ENCODE measurements at places on chromosomes 3 and 15. TPM values are rescaled to one million over a fixed set of nuclear protein-coding genes. Genes with fewer than 3 reads are reported as not detected.

Gene BTD
- 24.5 TPM for polyA plus RNA-seq

Gene VGLL3
- polyA plus RNA-seq, result 7.7 TPM

GRCh38 chr3:58994746-58995330, 55.0 kb downstream of the CFAP20DC start:
- no peak overlapping the region for H3K4me3 ChIP-seq
- no peaks in the 10 kb centered on the region for H3K27me3 ChIP-seq
- no peak overlapping the region for H3K27ac ChIP-seq
- H3K4me1 ChIP-seq, result peaks cover 2% of the 10 kb centered on the region

- H3K27ac ChIP-seq, result no peak overlapping the region
- no peak overlapping the region for H3K4me3 ChIP-seq
- H3K36me3 ChIP-seq, result no peaks in the 10 kb centered on the region
- H3K27me3 ChIP-seq, result no peaks in the 10 kb centered on the region
Observed at GRCh38 chr3:190972840-190973270, 110.4 kb upstream of the GMNC start.

Gene GHSR
- not detected for polyA plus RNA-seq

DNA sequence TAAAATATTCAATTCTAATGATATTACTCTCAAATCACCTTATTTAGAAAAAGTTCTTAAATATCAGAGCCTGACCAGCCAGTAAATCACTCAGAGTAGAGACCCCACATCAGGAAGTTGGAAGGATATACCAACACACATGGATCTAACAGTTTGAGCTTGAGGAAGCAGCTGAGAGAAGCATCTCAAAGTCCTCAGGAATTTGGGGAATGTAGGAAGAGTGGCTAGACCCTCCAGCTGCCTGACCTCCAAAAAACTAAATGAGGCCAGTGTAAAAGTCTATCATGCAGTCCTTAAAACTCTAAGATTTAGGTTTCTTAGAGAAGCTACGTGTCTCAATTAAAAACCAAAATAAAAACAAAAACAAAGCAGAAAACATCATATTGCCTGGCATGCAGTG, 55.4 kb downstream of the SETD2 start:
- H3K4me3 ChIP-seq, result no peak overlapping the region
- no peak for DNase-seq
- H3K4me1 ChIP-seq, result peaks cover 2% of the 10 kb centered on the region
- no peaks in the 10 kb centered on the region for H3K36me3 ChIP-seq

GRCh38 chr15:99845009-99845408, 111.8 kb upstream of the LYSMD4 start:
- no peaks in the 10 kb centered on the region for H3K4me1 ChIP-seq
- H3K27ac ChIP-seq, result no peak overlapping the region
- no peaks in the 10 kb centered on the region for H3K36me3 ChIP-seq
- no peaks in the 10 kb centered on the region for H3K27me3 ChIP-seq
- DNase-seq, result no peak
- H3K4me3 ChIP-seq, result no peak overlapping the region

GRCh38 chr3:30694668-30695067, 88.3 kb downstream of the TGFBR2 start:
- H3K36me3 ChIP-seq, result no peaks in the 10 kb centered on the region
- H3K27me3 ChIP-seq, result no peaks in the 10 kb centered on the region
- H3K4me1 ChIP-seq, result peaks cover 2% of the 10 kb centered on the region
- no peak for DNase-seq

DNA sequence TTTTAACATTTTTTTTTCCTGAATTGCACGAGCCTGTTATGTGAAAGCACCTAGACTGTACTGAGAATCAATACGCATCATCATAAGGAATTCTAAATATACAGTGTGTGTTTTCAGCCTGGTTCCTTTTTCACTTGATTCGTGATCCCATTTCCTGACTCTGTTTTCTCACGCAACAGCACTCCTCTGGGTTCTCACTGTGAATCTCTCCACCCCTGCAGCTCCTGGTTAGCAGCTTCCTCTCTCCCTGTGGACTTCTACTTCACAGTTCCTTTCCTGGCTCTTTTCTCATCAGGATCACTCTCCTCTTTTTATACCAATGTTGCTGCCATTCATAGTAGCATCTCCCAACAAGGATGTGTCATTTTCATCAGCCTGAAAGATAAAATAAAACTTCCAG, 297.2 kb downstream of the CADM2 start:
- no peak overlapping the region for H3K27ac ChIP-seq
- no peaks in the 10 kb centered on the region for H3K27me3 ChIP-seq
- no peak overlapping the region for H3K4me3 ChIP-seq
- DNase-seq, result no peak
- H3K4me1 ChIP-seq, result no peaks in the 10 kb centered on the region
- H3K36me3 ChIP-seq, result no peaks in the 10 kb centered on the region

DNA sequence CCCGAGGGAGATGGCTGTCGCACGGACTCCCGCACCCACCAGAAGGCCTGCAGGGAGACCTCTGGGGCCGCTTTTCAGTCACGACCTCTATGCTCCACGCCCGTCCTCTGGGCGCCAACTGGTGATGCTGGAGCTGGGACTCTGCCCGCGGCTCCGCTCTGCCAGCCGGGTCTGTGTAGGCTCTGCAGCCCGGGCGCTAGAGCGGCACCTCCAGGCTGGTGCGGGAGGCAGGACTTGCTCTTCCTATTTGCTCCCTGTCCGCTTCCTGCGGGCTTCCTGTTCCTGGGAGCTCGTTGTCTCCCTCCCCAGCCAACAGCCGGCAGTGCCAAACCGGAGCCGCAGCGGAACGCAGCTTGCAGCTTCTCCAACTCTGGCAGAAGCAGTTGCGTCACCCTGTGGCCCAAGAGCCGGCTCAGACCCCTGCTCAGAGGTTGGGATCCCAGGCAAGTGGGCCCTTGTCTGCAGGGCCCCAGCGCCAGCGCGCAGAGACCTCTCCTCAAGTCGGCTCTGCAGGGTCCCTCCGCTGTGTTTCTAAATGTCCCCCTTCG, 285.9 kb downstream of the XXYLT1 start:
- peak; percentile 42 for DNase-seq
- no peak overlapping the region for H3K27ac ChIP-seq
- H3K36me3 ChIP-seq, result no peaks in the 10 kb centered on the region
- peaks cover 3% of the 10 kb centered on the region for H3K4me1 ChIP-seq
- no peaks in the 10 kb centered on the region for H3K27me3 ChIP-seq
- no peak overlapping the region for H3K4me3 ChIP-seq

Measured in ovary (tissue), 10 donors.